Activated CD4-positive, alpha-beta T cell treated with anti-CD3 and anti-CD28 coated beads for 48 hours (primary cell): ENCODE measurements at places on chromosomes 5 and 9.

GRCh38 chr9:127388037-127388855 is 8.7 kb upstream of the SLC2A8 start:
- DNase-seq: peak; percentile 86

DNA sequence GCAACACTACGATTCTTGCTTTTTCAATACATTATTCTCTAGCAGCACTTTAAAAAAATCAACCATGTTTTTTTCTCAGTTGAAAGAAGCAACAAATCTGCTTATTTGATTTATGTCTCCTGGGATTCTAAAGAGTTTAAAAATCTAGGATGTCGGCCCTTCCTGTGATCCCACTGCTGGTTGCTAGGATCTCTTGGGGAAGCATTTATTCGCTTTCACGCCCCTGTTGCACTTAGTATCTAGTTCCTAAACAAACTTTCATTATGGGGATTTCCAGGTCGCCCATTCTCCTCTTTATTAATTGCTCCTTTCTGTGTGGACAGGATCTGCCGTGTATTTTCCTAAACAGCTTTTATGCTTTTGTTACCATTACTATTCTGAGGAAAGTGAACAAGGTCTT is 313.5 kb downstream of the AGTPBP1 start:
- no peak for DNase-seq

- DNase-seq: no peak
Measured at GRCh38 chr5:87311405-87312279, 44.0 kb downstream of the RASA1 start.

DNA sequence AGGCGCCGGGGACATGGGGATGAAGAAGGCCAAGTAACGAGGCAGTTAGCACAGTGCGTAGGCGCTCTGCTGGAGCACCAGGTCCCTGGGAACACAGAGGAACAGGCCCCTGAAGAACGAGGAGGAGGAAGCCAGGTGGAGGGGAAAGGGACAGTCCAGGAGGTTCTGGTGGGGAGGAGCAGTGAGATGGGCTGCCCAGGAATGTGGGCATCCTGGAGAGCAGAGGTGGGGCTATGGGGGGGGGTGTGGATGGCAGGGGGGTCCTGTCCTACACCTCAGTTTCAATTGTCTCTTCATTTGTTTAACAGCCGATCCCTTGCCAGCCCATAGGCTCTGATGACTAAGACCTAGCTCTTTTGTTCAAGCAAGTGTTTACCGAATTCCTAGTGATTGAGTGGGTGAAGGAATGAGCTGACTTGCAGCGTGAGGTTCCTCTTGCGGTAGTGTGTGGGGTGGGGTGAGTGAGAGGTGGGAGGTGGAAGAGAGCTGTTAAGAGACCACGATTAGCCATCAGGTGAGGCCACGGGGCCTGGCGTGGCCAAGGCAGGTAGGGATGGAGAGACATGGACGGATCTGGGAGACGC is 8.4 kb upstream of the PHYHD1 start:
- DNase-seq: peak; percentile 50

DNA sequence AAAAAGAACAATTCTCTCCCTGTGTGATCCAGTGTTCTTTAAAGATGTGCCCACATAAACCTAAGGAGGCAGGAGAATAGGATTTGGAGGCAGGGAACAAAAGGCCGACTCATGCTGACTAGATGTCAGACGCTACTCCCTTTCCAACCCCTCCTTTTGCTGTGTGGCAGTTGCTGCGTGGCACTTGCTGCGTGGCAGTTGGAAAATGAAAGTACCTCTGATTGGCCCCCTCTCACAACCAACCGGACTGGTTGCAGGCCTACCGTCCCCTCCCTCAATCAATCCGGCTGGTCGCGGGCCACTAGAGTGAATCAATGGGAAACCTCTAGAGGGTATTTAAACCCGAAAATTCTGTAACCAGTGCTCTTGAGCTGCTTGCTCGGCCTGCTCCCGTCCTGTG is 551.0 kb downstream of the KIF4B start:
- DNase-seq: no peak

DNA sequence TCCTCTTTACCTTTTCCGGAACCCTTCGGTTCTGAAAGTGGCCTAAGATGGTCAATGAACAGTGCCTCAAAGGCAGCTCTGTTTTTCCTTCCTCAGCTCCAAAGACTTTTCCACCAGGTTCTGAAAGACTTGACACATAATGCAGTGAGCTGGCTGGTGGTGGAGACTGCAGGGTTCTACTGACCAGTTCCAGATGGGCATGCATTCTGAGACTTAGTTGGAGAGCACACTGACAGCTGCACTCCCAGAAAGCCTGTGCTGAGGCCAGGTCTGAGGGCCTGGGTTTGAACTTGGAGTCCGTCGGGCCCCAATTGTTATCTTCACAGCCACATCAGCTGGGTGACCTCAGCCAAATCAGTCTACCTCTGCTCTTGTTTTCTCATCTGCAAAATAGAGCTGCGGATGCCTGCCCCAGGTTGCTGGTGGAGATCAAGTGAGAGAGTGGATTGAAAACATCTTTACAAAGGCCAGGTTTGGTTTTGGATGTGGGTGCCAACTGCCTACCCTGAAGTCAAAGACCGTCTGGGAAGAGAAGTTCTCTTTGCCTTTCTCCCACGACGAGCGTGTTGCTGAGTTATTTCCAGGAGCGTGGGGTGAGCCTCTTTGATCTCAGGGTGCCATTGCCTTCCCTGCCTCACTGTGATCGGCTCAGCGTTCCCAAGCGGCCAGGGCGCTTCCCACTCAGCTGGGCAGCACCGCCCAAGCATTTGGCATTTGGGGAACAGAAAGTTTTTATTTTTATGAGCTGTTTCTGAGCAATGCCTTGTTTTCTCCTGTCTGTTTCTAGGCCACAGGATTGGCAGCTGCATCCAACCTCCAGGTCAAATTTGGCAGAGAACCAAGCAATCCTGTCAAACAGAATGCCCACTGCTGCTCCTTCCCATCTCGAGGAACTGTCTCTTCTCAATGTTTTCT is 54.9 kb downstream of the RAD23B start:
- no peak for DNase-seq

- DNase-seq: no peak
Measured at GRCh38 chr5:57696389-57696769, 213.8 kb upstream of the ACTBL2 start.
